ENCODE measurements at places on chromosomes 7 and 10. TPM values are rescaled to one million over a fixed set of nuclear protein-coding genes. Genes with fewer than 3 reads are reported as not detected.

The INPP5F gene
- 22.1 TPM for total RNA-seq

The PIP gene
- total RNA-seq = not detected

The CLRN3 gene
- not detected for total RNA-seq

DNA sequence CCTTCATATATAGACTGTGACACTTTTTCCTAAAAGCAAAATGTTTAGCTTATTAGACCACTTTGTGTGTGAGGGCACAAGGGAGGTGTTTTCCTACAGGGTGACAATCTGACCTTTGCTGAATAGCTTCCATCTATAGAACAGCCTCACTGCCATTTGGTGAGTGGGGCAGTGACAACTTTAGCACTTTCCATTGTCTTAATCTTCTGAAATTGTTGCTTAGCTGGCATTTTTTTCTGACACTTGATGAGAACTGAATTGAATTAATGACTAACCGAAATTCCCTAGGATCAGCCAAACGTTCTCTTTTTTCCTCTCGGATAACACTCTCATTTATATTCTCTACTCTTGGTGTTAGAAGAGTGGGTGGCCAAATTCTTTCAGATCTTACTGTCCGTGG is 30.2 kb downstream of the KDM7A start:
- DNase-seq = no peak

DNA sequence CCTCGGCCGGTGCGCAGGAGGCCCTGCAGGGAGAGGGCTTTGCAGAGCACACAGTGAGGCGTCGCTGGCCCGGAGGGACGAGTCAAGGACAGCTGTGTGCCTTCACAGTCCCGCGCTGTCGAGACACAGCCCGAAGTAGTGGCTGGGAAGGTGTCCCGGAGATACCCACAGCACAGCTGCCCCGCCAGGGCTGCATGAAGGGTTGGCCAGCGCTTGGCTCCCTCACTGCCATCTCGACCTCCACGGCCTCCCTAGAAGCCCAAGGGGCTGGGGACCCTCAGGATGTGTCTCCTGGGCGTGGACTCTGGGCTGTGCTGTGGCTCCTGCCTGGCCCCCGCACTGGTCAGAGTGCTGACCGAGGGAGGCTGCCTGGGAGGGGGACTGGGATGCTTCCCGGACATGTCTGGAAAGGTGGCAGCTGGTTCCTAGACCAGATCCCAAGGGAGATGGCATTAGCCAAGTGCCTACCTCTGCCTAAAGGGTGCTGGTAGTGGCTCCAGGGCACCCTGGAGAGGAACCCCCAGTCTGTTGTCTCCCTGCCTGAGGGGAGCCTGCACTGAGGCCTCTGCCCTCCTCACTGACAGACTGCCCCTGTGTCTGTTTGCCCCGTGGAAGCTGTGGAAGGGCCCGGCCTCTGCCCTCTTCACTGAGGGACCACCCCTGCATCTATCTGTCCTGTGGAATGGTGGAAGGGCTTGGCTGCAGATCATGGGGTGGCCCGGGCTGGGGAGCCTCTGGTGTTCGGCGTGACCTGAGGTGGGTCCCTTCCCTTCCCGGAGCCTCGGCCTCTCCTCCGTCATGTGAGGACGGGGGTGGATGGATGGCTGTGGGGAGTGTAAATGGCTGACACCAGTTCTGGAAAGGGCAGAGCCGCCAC is 5.8 kb downstream of the ELFN1 start:
- DNase-seq = no peak

DNA sequence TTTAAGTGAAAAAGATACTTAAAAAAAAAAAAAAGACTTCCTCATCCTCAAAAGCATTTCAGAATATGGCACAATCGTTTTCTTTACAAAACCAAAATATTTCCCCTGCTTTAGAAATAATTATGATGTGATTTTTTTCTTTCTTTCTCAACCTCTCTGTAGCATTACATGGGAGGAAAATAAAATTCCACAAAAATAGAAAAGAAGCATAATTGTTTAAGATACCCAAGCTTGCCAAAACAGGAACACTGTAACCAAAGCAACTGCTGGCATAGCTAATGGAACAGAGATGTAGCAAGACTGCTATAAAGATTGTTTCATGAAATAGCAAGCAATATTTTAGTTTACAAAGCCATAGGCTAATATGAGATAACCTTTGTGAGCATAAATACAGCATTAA is 75.6 kb upstream of the GPR22 start:
- DNase-seq = no peak

- no peak for DNase-seq
These were observed 74.8 kb upstream of the FOXK1 start for GRCh38 chr7:4607311-4607729.

DNA sequence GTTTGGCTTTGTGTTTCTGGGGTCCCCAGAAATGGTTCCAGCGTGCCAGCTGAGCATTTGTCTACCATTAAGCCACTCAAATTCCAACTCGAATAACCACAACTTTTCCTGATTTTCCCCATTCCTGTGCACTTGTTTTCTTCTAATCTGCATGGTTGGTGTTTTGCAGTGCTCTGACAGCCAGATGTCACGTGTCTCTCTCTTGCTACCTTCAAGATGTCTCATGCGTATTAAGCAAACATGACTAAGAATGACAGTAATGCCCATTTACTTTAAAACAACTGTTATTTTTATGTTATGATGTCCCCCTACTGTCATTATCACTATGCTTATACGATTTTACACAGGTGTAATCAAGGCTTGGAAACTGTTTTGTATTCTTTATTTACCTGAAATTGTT is 35.2 kb upstream of the MXI1 start:
- DNase-seq = no peak

- DNase-seq = no peak
These were observed 42.5 kb downstream of the JAKMIP3 start for GRCh38 chr10:132107949-132108877.

- DNase-seq = peak; percentile 27
These were observed 32.7 kb upstream of the RASGEF1A start for GRCh38 chr10:43299579-43299978.

DNA sequence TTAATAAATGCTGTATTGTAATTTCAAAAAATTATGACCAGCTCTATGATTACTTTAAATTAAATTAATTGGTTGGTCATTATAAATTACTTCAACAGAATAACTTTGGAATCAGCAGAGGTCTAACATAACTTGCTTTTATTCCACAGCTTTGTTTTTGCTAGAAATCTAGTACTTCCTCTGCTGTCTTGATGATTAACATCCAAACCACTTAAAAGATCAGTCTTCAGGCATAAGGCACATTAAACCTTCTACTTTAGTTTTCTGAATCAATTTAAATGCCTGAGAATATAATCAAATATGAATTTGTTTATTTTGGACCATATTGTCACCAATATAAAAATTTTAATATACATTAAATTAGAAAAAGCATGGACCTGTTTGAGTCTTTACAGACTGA is 465.3 kb downstream of the ARL4A start:
- no peak for DNase-seq

DNA sequence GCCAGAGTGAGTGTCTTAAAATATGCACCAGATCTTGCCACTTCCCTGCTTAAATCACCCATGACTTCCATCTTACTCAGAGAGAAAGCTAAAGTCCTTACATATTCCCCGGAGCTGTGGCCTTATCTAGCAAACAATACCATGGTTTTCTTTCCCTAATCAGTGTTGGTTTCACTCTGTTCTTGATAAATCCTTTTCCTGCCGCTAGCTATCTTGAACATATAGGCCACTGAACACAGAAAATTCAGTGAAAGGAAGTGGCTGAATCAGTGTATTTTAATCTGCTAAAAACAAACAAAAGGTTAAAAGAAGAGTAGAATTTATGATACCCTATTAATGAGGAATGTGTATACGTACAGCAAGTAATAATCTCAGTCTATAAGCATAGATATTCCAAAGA is 42.0 kb upstream of the JAZF1 start:
- DNase-seq = no peak

DNA sequence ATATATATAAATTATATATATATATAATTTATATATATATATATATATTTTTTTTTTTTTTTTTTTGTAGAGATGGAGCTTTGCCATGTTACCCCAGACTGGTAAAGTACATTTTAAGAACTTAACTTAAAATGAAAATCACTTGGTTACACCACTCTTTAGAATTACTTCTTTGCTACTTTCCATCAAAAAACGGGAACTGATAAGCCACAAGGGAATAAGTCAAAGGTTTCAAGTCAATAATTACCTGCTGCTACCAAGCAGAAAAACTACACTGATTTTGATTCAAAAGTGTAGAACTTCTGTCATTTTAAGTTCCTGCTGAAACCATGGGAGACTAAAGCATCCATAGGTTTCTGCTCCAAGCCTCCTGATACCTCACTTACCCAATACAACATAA is 12.2 kb downstream of the PPA1 start:
- DNase-seq = no peak

GRCh38 chr10:17351506-17351905 is 102.9 kb downstream of the ST8SIA6 start:
- DNase-seq = no peak

- DNase-seq = no peak
These were observed 71.7 kb downstream of the GNAT3 start for GRCh38 chr7:80439894-80440821.

DNA sequence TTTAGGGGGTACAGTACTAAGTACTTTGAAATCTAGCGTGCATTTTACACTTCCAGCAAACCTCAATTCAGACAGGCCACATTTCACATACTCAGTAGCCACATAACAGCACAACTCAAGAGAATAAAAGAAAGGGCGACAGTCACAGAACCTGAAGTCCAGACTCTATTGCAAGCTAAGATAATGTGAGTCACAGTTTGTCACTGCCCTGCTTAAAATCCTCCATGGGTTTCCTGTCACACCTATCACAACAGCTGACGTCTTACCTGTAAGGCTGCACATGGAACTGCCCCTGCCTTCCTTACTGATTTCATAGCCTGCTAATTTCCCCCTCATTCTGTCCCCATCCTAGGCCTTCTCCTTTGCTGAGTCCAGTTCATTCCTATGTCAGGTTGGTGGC is 16.1 kb upstream of the CDK14 start:
- no peak for DNase-seq

DNA sequence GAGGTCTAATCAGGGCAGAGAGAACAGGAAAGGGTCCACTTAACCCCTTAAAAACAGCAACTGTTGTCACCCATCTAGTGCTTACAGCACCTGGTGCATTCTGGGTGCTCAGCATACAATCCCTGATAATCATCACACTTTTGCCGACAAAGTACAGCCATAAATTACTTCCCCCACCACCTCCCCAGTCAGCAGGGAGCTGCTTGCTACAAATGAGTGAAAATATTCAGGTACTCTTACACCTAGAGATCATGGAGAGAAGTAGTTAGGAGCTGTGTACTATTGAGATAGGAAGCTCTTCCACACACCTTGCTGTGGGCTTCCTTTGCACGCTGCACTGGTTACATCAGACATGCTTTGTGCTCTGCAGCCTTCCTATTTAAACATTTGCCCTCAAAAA is 723.5 kb upstream of the GALNT17 start:
- no peak for DNase-seq

Measured in CD4-positive, CD25-positive, alpha-beta regulatory T cell (primary cell).